ENCODE measurements at places on chromosomes 4 and X.
A peak's percentile ranks its signal among the peaks of the same experiment; 100 is the strongest.

- DNase-seq: peak; percentile 40
Measured at GRCh38 chrX:110145854-110146253, 142.9 kb downstream of the TMEM164 start.

GRCh38 chrX:150871341-150871811 is 27.1 kb downstream of the CD99L2 start:
- no peak for DNase-seq

DNA sequence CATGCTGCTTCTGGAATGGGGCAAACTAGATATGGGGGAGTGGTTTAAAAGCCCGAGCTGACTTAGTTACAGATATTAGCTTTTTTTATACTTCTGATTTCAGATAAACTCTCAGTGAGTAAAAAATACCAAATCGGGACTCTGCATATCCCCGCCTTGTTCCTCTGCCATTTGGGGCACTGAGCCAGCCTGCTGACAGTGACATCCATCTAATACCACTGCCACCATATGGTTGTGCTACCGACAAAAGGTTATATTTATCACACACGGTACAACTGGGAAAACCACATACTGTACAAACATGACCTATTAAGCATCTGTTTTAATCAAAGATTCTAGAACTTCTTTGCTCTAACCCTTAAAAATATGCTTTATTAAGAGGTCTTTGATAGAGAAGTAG is 78.7 kb downstream of the GALNT7 start:
- no peak for DNase-seq

DNA sequence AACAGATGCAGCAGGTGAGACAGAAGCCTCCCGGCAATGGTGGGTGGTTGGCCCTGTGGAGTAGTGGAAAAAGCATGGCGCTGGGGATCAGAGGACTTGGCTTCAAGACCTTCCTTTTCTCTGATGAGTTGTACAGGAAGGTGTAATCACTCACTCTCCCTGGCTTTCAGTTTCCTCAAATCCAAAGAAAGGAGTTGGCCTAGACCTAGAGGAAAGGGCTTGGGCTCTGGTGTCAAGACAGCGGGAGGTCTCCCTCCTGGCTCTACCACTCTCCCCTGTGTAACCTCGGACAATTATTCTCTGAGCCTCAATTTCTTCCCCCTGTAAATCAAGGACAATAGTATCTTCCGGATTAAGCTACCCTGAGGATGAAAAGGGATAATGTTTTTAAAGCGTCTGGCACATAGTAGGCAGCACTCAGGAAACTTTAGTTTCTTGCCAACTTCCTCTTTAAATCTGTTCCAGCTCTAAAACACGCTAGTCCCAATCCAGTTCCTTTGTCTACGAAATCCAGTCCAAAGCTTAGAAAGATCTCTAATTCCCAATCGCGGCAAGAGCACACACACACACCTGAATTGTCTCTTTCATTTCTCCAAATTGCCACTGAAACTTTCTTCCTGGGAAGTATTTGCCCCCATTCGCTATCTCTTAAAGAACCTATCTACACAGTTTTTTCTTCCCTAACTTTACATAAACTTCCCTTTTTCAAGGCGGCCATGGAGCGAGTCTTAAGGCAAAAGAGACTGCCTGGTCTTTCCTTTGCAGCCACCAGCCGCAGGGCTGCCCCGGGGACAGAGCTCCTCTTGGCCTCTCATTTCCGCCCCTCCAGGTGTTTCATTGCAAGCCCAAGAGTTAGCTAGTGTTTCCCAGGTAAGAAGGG is 29.9 kb upstream of the GPC4 start:
- peak; percentile 63 for DNase-seq

DNA sequence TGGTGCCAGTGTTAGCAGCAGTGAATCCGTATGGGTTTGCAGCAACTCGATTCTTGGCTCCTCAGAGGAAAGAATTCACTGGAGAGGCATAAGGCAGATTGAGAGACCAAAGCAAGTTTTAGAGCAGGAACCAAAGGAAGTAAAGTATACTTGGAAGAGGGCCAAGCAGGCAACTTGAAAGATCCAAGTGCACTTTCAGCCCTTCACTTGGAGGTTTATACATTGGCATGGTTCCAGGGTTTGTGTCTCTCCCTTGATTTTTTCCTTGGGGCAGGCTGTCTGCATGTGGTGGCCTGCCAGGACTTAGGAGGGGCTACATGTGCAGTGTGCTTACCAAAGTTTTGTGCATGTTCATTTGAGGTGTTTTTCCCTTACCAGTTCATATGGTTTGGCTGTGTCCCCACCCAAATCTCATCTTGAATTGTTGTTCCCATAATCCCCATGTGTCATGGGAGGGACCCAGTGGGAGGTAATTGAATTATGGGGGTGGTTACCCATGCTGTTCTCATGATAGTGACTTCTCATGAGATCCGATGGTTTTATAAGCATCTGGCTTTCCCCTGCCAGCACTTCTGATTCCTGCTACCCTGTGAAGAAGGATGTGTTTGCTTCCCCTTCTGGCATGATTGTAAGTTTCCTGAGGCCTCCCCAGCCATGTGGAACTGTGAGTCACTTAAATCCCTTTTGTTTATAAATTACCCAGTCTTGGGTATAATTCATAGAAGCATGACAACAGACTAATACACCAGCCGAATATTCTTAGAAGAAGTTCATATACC is 86.2 kb upstream of the TSPAN5 start:
- no peak for DNase-seq

DNA sequence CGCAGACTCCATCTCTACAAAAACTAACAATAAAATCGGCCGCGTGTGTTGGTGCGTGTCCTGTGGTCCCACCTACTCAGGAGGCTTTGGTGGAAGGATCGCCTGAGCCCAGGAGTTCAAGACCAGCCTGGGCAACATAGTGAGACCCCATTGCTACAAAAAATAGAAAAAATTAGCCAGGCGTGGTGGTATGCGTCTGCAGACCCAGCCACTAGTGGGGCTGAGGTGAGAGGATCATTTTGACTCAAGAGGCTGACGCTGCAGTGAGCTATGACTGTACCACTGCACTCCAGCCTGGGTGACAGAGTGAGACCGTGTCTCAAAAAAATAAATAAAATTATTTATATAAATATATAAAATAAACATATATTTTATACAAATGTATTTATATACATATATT is 22.3 kb downstream of the ASMTL start:
- DNase-seq: no peak

DNA sequence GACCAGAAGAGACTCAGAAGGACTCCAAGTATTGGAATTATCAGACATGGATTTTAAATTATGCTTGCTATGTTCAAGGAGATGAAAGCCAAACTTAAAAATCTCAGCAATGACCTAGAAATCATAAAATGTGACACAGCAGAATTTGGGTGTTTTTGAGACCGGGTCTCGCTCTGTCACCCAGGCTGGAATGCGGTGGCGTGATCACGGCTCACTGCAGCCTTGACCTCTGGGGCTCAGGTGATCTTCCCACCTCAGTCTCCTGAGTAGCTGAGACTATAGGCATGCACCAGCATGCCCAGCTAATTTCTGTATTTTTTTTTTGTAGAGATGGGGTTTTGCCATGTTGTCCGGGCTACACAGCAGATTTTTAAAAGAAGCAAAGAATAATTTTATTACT is 12.7 kb downstream of the TAB3 start:
- DNase-seq: no peak
